Hematopoietic multipotent progenitor cell treated with erythropoietin and hydrocortisone succinate and interleukin-3 and kit ligand, for 6 days (in vitro differentiated cells): ENCODE measurements at places on chromosomes 13 and 19.

DNA sequence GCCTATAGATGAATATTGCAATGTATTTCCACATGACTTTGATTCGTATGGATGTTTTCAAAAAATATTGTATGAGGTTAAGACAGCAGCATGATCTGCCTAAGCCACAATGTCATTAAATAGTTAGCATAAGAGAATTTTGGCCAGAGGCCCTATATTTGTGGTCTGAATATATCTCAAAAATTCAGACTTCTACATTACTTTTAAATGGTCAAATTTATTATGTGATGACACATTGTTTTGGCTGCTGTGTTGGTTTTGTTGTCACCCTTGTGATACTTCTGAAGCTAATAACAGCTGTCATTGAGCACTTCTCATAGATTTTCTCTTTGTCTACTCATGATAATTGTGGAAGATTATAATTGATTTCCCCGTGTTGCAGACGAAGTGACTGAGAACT lies 288.2 kb downstream of the MYO16 start:
- no peak for DNase-seq

DNA sequence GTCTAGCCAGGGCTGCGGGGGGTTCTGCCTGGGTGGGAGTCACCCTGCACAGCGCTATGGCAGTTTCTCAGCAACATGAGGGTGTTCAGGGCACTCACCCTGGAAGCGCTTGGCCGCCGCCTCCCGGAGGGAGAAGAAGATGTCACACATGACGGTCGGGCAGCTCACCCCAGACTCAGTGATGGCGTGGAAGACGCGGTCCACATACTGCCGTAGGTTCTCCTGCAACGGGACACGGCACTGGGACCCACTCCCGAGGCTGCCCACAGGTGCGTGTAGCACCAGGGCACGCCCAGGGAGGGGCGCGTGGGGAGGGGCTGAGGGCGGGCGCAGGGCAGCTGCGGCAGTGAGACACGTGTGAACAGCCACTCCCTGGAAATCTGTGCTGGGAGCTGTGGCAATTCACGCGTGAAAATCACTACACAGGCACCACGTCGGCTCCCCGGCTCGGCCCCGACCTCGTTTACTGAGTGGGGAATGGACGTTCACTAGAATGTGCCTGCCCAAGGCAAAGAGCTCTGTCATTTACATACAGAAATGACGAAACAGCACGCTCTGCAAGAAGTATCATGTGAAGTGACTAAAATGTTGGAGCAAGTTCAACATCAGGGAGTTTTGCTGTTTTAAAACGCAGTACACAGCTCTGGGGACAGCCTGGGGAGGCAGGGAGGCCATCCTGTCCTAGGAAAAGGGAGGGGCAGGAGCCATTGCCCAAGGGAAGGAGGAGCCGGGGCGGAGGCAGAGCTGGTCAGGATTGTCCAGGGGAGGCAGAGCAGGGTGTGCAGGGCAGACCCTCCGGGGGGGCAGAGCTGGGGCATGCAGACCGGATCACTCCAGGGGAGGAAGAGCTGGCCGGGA lies 41.5 kb upstream of the C13orf46 start:
- no peak for DNase-seq

DNA sequence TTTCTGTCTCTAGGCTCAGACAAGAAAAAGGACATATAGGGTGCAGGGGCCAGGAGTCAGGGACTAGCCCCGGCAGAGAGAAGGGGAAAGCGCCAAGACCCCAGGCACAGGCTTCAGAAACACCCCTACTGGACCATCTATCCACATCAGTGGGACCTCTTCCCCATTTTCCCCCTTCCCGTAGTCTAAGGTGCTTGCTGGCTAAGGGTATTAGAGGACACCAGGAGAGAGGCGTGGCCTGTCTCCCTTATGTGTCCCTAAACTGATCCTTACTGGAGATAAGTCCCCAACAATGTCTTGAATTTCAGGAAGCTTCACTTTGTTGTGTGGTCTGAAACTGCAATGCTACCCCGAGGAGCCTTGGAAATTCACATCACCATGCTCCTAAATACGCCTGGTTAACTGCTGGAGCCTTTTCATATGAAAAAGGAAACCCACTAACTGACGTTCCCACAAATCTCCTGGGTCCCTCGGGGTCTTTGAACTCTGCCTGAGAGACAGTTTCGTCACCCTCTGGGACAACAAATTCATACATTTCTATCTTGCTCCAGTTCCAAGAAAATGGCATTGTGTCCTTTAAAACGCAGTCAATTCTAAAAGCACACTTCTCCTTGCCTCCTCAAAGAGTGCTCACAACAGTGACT lies 197.7 kb downstream of the COL4A1 start:
- no peak for DNase-seq

DNA sequence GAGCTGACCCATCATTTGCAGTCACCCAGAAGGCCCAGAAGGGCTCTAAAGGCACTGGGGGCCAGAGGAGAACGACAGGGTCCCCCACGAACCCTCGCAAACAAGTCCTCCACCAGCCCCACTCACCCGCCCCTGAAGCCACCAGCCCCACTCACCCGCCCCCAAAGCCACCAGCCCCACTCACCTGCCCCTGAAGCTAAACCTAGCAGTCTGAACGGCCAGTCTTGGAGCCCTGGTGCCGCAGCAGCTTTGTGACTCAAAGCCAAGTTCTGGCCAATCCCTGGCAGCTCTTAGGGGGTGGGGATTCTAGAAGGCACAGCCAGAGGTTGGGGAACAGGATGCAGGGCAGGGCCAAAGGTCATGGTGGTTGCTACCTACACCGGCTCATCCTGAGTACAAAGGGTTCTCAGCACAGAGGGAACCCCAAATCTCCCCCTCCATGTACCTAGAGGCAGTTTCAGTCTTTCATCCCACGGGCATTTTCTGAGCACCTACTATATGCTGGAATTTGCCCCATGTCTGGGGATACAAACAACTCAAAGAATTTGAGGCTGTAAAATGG lies at the start of gene IQCN:
Gene IQCN (minus strand): TSS at position 234 of the 562 bp plus-strand sequence. CDS start 4,974 bp downstream, outside the sequence.
- DNase-seq, result no peak

- peak; percentile 74 for DNase-seq
Observed at GRCh38 chr13:110138010-110138699, 168.8 kb downstream of the COL4A1 start.

- DNase-seq, result no peak
Observed at GRCh38 chr13:114145722-114146121, 13.3 kb upstream of the RASA3 start.

DNA sequence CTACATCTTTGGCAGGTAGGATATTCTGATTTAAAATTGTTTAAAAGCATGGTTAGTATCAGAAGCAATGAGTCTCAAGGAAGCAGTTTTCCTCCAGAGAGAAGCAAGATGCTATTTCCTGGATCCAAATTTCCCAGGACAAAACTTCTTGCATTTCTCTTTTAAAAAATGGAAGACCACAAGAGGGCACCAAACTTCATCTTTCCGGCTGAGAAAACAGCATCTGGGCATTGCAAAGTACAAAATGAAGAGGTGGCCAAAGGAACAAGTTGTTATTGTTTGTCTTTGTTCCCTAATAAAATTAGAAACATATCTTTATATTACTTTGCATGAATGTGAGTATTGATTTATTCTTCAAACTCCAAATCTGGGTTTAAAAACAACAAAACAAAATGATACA lies 60.0 kb upstream of the LRCH1 start:
- peak; percentile 64 for DNase-seq

GRCh38 chr19:29695765-29696564 lies 19.1 kb downstream of the C19orf12 start:
- DNase-seq, result no peak

GRCh38 chr19:18513868-18514267 lies 8.0 kb downstream of the ELL start:
- DNase-seq, result no peak

- no peak for DNase-seq
Observed at GRCh38 chr19:14160017-14160703, 23.8 kb upstream of the ASF1B start.

DNA sequence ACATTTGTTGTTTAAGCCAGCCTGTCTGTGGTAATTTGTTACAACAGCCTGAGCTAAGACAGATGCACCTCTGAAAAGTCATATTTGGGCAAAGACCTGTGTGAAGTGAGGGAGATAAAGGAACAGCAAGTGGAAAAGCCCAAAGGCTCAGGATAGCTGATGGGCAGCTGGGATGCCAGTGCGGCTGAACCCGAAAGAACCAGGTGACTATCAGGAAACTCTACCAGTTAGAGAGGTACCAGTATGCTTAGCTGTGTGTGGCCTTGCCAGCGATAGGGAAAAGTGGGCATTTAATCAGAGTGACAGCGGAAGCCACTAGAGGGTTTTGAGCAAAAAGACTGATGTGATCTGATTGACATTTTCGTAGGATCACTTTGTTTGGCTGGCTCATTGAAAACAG lies 764.8 kb upstream of the GPC6 start:
- DNase-seq, result no peak

- peak; percentile 76 for DNase-seq
Observed at GRCh38 chr19:1942078-1942933, 1.3 kb downstream of the CSNK1G2 start.

DNA sequence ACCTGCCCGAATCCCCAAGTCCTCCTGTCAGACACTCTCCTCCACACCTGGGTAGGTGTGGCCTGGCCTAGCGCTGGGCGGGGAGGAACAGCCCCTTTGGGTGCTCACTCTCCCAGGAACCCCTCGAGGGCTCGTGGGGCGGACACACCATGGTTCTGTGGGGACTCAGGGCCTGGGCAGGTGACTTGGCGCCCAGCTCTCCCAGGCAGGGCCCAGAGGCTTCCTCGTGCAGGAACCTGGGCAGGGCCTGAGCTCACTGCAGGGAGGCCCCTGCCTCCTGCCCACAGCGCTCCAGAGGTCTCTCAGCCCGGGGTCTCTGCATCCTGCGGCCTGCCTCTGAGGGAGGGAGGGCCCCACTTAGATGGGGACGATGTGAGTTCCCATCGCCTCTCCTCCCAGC lies 11.9 kb downstream of the LSM4 start:
- DNase-seq, result no peak

DNA sequence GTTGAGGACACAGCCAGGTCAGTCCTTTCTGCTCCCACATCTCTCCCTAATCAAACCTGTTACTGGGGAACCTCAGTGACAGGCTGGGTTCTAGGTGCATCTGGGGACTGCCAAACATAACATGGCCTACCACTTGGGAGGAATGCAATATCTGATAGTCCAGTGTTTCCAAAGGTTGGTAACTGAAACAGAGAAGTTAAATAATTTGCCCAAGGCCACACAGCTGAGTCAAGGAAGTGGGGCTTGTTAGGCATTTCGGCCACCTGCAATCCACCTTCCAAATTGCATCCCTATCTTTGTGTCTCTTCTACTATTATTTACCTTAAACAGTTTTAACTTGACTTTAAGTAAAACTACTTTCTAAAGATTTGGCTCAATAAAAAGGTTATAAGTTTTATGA lies 731.3 kb downstream of the UQCRFS1 start:
- no peak for DNase-seq

- no peak for DNase-seq
Observed at GRCh38 chr13:97879646-97880310, 73.7 kb upstream of the IPO5 start.

- no peak for DNase-seq
Observed at GRCh38 chr13:98419786-98420553, 156.9 kb downstream of the STK24 start.

- peak; percentile 39 for DNase-seq
Observed at GRCh38 chr19:10112037-10112761, 706 bp downstream of the P2RY11 start.

- DNase-seq, result no peak
Observed at GRCh38 chr13:79861731-79862130, 380.8 kb downstream of the NDFIP2 start.

GRCh38 chr19:56125806-56126590 lies 4.9 kb upstream of the ZNF787 start:
- DNase-seq, result peak; percentile 93

GRCh38 chr19:14476673-14477401 lies 1.7 kb upstream of the PTGER1 start:
- DNase-seq, result peak; percentile 65

DNA sequence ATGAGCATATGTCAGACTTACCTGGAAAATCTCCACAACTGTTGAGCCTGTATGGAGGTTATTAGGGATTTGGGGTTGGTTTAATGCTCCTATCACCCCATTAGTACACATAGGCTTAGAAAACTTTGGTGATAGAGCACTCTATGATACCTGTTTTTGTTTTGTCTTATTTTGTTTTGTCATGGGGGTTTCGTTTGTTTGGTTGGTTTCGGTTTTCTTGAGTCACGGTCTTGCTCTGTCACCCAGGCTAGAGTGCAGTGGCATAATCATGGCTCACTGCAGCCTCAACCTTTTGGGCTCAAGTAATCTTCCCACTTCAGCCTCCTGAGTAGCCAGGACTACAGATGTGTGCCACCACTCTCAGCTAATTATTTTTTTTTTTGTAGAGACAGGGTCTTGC lies 70.0 kb downstream of the MZT1 start:
- no peak for DNase-seq

GRCh38 chr19:18644196-18645034 lies 7.6 kb downstream of the KLHL26 start:
- DNase-seq, result peak; percentile 79

DNA sequence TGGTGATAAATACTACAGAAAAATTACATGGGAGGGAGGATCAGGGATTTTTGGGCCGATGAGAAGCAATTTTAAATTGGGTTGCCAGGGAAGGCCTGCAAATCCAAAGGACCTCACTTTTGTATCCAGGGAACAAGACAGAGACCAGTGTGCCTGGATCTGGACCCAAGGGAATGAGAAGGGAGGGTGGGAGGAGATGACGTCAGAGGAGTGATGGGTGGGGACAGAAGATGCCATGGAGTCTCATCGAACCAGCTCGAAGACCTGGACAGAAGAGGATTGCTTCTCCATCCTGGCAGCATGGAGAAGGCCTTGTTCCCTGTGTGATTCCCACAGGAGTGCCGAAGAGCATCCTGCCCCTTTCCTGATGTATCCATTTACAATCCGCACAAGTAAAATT lies 68.9 kb downstream of the ITGBL1 start:
- DNase-seq, result no peak

DNA sequence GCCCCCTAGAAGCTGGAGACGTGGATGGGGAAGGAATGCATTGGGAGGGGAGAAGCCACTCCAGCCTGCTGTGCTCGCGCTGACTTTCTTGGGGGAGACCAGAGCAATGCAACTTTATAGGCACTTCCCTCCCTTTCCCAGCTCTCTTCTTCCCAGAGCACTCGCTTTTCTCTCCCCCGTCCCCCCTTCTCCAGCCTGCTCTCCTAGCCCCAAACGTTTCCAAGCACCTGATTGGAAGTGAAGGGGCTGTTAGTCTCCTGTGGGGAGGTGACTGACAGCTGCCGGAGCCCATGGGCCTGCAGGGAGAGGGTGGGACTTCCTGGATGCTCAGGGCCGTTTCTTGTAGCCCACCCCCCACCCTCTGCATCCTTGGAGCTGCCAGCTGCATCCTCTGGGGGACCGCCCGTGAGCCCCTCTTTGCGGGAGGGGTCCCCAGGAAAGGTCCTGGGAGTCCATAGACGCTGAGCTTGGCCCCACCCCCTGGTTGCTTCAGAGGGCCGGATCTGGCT lies 2.5 kb downstream of the HDGFL2 start:
- peak; percentile 65 for DNase-seq

- peak; percentile 70 for DNase-seq
Observed at GRCh38 chr19:17294051-17294891, 9.0 kb downstream of the ABHD8 start.

GRCh38 chr13:93805736-93806135 lies 579.1 kb downstream of the GPC6 start:
- DNase-seq, result no peak

- DNase-seq, result no peak
Observed at GRCh38 chr19:40633207-40633606, 32.0 kb downstream of the LTBP4 start.

- peak; percentile 23 for DNase-seq
Observed at GRCh38 chr13:20565115-20565736, 1.7 kb upstream of the IFT88 start.
